Activated naive CD8-positive, alpha-beta T cell treated with anti-CD3 and anti-CD28 coated beads for 36 hours (primary cell): ENCODE measurements at places on chromosomes 6 and 20. TPM values are rescaled to one million over a fixed set of nuclear protein-coding genes. Genes with fewer than 3 reads are reported as not detected.
A peak's percentile ranks its signal among the peaks of the same experiment; 100 is the strongest.

DNA sequence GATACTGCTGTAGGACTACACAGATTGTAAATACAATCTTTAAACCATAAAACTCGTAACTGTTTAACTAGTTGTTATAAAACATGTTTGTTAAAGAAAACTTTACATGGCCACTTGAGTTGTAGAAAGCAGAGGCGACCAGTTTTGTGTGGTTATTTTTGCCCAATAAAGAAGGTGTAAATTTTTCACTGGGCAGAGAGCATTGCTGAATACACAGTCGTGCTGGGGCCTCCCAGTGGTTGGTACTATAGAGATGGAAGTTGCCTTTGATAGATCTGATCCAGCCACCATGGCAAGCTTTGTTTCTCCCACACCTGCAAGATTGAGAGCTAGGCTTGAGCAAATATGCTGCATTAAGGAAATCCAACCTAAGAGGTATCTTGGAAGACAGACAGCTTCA, 34.0 kb upstream of the YWHAB start:
- no peak overlapping the region for H3K4me3 ChIP-seq
- H3K27me3 ChIP-seq: peaks cover 6% of the 10 kb centered on the region
- no peak for DNase-seq
- no peaks in the 10 kb centered on the region for H3K4me1 ChIP-seq
- no peak overlapping the region for H3K27ac ChIP-seq
- no peaks in the 10 kb centered on the region for H3K36me3 ChIP-seq

- H3K27ac ChIP-seq: no peak overlapping the region
- H3K36me3 ChIP-seq: no peaks in the 10 kb centered on the region
- no peaks in the 10 kb centered on the region for H3K4me1 ChIP-seq
- peaks cover 11% of the 10 kb centered on the region for H3K27me3 ChIP-seq
Observed at GRCh38 chr6:106745197-106745770, 115.9 kb downstream of the QRSL1 start.

GRCh38 chr6:15493437-15494168, 169.2 kb downstream of the DTNBP1 start:
- no peaks in the 10 kb centered on the region for H3K27me3 ChIP-seq
- H3K36me3 ChIP-seq: peaks cover 26% of the 10 kb centered on the region
- DNase-seq: no peak
- H3K4me1 ChIP-seq: peaks cover 36% of the 10 kb centered on the region

DNA sequence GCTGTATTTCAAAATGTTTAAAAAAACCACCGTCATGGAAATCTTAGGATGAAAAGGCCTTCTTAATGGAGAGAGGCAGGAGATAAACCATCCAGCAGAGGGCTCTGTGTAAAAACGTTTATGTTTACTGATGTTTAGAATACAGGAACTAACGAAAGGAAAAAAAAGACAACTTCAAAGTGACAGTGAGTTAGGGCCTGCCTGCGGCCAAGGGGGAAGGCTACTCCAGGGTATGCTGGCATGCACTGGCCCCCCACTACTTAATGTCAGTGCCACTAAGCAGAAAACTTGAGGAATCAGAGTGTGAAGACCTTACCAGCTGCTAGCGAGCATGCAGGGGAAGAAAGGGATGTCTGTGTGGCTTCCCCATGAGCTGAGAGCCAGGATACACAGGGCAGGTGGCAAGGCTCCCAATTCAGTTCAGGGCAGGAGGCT, 47.7 kb downstream of the AKAP7 start:
- H3K36me3 ChIP-seq: peaks cover 15% of the 10 kb centered on the region
- DNase-seq: no peak
- peak overlapping the region; percentile 65 for H3K4me3 ChIP-seq
- H3K27me3 ChIP-seq: no peaks in the 10 kb centered on the region
- peak overlapping the region; percentile 88 for H3K27ac ChIP-seq

DNA sequence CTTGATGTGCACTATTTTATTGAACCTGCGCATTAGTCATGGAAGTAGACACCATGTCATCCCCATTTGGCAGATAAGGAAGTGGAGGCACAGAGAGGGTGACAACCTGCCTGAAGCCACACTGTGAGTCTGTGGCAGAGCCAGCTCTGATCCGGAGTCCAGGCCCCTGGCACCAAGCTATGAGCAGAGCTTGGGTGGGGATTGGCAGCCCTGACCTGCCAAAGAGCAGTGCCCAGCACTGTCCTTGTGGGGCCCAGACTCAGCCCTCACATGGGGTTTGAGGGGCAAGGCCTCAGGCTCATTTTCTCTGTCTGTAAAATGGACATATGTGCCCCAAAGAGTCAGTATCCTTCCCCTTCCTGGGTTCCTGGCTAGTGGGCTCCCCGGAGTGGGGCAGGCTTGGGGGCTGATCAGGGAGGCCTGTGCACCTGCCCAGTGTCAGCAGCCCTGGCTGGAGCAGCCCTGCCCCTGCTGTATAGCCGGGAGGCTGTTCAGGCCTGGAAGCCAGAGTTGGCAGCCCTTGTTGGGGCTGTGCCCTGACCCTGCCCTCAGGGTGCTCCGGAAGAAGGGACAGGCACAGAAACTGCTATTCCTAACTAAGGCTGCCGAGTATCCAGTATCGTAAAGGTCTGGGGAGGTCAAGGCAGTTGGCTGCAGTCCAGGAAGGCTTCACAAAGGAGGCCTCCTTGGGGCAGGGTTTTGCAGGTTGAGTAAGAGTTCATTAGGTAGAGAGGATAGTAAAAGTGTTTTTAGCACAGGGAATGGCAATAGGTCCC, 38.7 kb downstream of the TGM2 start:
- H3K27me3 ChIP-seq: no peaks in the 10 kb centered on the region
- H3K4me1 ChIP-seq: no peaks in the 10 kb centered on the region
- DNase-seq: no peak
- H3K4me3 ChIP-seq: no peak overlapping the region

DNA sequence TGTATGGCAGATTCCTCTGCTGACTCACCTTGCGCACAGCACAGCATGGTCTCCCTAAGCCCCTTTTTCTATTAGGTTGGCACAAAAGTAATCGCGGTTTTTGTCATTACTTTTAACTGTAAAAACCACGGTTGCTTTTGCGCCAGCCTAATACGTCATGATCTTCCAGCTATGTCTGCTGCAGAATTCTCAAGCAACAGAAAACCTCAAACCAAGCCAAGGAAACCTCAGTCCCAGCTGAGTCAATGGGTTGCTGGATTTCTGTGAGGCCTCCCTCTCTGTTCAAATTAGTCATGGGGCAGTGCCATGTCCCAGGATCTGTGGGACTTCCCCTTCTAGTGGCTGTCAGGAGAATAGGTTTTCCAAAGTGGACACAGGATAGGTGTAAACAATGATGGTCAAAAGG, 15.7 kb upstream of the ENPP1 start:
- H3K36me3 ChIP-seq: no peaks in the 10 kb centered on the region
- no peak overlapping the region for H3K27ac ChIP-seq
- H3K27me3 ChIP-seq: peaks cover 16% of the 10 kb centered on the region
- peaks cover 15% of the 10 kb centered on the region for H3K4me1 ChIP-seq
- no peak overlapping the region for H3K4me3 ChIP-seq

DNA sequence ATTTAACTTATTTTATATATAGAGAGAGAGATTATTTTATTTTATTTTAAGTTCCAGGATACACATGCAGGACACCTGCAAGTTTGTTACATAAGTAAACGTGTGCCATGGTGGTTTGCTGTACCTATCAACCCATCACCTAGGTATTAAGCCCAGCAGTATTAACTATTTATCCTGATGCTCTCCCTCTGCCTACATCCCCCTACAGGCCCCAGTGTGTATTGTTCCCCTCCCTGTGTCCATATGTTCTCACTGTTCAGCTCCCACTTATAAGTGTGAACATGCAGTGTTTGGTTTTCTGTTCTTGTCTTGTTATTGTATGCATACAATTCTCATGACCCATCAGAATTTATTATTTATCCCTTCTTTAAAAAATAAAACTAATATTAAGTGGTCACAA, 34.6 kb downstream of the FKBP1C start:
- no peak for DNase-seq
- no peak overlapping the region for H3K4me3 ChIP-seq
- no peaks in the 10 kb centered on the region for H3K27me3 ChIP-seq
- H3K4me1 ChIP-seq: no peaks in the 10 kb centered on the region
- H3K27ac ChIP-seq: no peak overlapping the region

DNA sequence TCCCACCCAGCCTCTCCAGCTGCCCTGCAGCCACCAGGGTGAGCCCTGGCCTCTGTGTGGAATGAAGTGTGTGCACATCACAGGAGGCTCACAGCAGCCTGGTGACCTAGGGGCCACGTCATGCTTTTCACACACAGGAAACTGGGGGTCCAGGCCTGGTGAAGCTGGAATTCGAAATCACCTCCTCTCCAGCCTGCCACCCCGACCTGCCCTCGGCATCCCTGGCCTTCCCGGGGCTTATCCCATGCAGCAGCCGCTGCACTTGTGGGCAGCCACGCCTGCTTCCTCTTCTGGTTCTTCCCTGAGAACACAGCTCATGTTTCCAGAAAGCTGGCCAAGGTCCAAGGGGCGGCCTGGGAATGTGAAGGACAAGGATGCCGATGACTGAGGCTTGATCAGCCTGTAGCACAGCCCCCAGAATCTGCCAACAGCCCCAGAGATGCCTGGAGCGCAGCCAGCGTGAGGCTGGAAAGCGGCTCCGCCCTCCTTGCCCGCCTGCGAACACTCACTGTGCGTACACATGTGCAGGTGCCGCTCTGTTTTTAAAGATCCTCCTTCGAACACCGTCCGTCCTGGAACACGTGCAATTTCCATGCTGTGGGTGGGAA, 4.2 kb upstream of the NTSR1 start:
- no peaks in the 10 kb centered on the region for H3K36me3 ChIP-seq
- peaks cover 12% of the 10 kb centered on the region for H3K27me3 ChIP-seq
- no peak overlapping the region for H3K4me3 ChIP-seq
- H3K4me1 ChIP-seq: peaks cover 9% of the 10 kb centered on the region
- no peak for DNase-seq

- H3K36me3 ChIP-seq: no peaks in the 10 kb centered on the region
- no peak for DNase-seq
- H3K27me3 ChIP-seq: peaks cover 3% of the 10 kb centered on the region
- no peaks in the 10 kb centered on the region for H3K4me1 ChIP-seq
- H3K4me3 ChIP-seq: no peak overlapping the region
Observed at GRCh38 chr6:53391170-53391569, 42.4 kb upstream of the ELOVL5 start.

GRCh38 chr6:11318835-11319813, 86.7 kb upstream of the NEDD9 start:
- peaks cover 56% of the 10 kb centered on the region for H3K36me3 ChIP-seq
- peak overlapping the region; percentile 86 for H3K27ac ChIP-seq
- DNase-seq: no peak
- H3K27me3 ChIP-seq: no peaks in the 10 kb centered on the region

DNA sequence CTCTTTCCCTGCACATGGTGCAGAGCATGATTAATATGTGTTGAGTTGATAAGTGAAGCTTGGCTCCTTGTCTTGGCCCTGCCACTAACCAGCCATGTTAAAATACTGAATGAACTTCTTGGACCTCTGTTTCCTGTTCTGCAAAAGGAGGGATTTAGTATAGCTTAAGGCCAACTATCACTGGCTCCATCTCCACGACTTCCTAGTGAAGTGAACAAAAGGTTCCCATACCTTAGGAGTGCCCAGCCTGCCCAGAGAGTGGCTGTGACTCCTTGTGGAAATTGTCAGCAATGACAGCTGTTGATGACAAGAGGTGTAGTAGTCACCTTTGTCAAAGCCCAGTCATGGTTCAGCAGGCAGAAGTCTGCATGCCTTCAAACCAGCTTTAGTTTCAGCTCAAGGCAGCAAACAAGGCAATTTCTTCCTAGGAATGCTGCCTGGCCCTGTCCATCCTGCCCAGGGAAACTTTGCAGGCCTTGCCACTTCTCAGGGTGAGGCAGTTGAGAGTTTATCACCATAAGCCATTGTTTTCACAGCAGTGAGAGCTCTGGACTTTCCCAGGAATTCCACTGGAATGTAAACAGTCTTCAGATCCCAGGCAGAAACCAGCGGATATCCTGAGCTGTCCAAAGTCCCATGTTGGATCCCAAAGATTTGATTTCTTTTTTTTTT, 169.7 kb upstream of the TNFAIP3 start:
- DNase-seq: no peak

Gene BLOC1S5
- total RNA-seq: 24.4 TPM

DNA sequence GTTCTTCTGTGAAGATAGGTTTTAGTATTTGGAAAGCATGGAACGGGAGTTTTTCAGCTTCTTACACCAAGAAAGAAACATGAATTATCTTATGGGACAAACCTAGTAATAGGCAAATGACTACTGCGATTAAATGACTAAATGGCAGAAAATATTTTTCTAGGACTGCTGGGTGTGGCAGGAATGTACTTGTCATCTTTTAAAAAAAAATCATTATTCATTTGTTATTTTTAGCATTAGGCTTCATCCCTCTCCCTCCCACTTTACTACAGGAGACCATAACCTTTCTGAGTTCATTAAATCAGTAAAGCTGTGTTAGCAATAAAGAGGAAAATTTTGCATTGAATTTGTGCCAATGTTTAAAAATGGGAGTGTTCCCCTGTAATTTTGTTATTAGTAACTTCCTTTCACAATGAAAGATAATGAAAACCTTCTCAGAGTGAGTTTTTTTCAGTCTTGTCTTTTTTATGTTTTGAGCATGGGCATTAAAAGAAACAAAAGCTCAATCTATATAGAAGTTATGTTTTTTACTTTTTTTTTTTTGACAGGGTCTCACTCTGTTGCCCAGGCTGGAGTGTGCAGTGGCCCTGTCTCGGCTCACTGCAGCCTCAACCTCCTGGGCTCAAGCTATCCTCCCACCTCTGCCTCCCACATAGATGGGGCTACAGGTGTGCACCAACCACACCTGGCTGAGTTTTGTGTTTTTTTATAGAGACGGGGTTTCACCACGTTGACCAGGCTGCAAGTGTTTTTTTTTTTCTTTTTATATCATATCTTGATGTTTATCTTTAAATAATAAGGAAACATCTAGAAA, 105.6 kb upstream of the CLDN20 start:
- peaks cover 52% of the 10 kb centered on the region for H3K4me1 ChIP-seq
- no peak overlapping the region for H3K4me3 ChIP-seq
- H3K27ac ChIP-seq: peak overlapping the region; percentile 23
- no peak for DNase-seq
- H3K36me3 ChIP-seq: peaks cover 12% of the 10 kb centered on the region
- H3K27me3 ChIP-seq: peaks cover 7% of the 10 kb centered on the region

DNA sequence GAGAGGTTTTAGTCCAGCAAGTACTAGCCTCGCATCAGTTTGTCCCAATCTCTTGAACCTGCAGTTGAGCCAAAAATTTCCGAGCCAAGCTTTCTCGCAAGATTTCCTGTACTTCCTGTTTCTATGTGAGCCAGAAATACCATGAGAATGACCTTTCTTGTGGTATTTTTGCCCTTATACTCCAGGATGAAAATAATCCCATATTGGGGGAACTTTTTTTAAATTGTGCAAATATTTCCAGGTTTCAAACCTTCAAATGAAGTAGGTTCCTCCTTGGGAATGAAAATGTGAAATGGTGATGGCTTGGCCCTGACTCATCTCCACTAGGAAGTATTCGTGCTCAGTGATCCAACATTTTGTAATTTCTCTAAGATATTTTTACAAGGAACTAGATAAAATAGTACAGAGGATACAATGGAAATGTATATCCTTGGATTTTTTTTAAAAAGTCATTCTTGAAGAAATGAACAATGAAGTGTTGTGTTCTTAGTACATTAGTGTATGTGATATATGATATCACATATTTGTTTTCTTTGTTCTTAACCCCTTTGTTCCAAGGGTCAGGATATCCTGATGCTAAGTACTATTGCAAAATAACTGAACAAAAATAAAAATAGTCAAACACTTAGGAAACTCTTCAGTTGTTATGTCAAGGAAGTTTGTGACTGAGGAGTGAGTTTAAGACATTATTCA, 184.0 kb downstream of the PDE7B start:
- no peaks in the 10 kb centered on the region for H3K27me3 ChIP-seq
- H3K36me3 ChIP-seq: no peaks in the 10 kb centered on the region
- H3K4me1 ChIP-seq: peaks cover 14% of the 10 kb centered on the region
- H3K4me3 ChIP-seq: no peak overlapping the region

- no peak overlapping the region for H3K27ac ChIP-seq
- H3K36me3 ChIP-seq: no peaks in the 10 kb centered on the region
- no peaks in the 10 kb centered on the region for H3K27me3 ChIP-seq
- H3K4me3 ChIP-seq: no peak overlapping the region
- DNase-seq: no peak
Observed at GRCh38 chr20:41716911-41717310, 98.7 kb upstream of the CHD6 start.
